Non-pigmented ciliary epithelial cell (primary cell): ENCODE measurements at places on chromosomes 4 and X.

- no peak for DNase-seq
These were observed 816 bp downstream of the EREG start for GRCh38 chr4:74365761-74366160.

DNA sequence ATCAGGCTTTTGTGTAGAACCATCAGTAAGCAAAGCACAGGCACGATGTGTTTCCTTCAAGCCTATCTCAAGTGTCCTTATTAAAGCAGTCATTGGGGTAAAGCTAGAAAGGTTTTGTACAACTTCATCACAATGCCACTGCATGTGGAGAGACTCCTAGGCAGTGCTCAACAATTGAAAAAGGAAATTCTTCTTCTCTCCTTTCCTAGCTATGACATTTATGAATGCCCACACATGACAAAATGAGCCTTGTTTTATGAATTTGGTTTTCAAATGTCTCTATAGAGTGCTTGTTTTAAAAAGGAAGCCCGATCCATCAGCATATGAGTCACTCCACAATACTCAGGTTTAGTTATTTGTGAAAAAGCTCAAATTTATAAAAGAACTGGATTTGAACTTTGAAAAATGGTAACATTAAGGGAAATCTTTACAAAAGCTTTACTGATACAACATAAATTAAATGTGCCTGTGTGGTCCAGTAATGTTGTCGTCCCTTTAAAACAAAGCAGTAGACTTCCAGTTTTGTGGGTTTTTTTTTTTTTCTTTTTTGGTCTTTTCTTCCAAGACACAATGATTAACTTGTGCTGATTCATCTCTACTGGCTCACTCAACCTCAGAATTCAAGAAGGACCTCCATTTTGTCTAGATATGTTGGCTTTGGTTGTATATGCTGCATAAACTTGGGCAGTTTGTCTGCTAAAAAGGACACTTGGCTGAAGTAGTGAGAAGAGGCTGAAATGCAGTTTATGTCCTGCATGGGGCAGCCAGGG is 273.8 kb downstream of the GASK1B start:
- no peak for DNase-seq

GRCh38 chr4:118964891-118965411 is 76.3 kb downstream of the SYNPO2 start:
- no peak for DNase-seq

DNA sequence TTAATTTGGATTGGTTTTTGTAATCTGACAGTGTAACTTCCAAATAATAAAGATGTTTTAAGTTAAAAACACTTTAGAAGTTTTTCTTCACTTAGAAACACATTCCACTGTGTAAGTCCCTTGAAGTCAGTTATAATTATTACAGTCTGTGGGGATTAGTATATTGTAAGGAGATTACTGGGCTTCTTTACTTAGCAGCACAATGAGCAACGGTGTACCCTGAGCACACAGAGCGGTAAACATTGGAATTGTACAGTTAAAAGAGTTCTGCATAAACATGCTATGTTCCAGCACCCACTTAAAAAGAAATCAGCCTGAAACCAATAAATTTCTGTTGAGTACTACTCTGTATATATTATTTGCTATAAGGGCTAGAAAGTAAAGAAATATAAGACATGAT is 44.3 kb downstream of the CCSER1 start:
- no peak for DNase-seq

DNA sequence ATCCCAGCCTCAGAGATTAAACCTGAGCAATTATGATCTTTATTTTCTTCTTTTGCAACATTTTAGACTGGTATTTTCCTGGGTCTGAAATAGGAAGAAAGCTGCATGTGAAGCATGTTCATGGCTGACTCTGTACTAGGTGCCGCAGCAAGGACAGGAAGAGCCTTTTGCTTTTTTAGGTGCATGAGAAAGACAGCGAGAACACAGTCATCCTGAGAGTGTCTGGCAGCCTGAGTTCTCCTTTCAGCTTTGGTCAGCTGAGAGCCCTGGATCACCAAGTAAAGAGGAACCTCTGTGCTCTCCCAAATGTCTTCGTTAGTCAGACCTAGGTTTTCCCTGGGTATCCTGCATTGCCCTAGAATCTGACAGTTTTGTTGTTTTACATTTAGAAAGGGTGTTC is 29.8 kb downstream of the FAM149A start:
- no peak for DNase-seq

- peak; percentile 63 for DNase-seq
These were observed 49.0 kb upstream of the VEGFC start for GRCh38 chr4:176841711-176842112.

DNA sequence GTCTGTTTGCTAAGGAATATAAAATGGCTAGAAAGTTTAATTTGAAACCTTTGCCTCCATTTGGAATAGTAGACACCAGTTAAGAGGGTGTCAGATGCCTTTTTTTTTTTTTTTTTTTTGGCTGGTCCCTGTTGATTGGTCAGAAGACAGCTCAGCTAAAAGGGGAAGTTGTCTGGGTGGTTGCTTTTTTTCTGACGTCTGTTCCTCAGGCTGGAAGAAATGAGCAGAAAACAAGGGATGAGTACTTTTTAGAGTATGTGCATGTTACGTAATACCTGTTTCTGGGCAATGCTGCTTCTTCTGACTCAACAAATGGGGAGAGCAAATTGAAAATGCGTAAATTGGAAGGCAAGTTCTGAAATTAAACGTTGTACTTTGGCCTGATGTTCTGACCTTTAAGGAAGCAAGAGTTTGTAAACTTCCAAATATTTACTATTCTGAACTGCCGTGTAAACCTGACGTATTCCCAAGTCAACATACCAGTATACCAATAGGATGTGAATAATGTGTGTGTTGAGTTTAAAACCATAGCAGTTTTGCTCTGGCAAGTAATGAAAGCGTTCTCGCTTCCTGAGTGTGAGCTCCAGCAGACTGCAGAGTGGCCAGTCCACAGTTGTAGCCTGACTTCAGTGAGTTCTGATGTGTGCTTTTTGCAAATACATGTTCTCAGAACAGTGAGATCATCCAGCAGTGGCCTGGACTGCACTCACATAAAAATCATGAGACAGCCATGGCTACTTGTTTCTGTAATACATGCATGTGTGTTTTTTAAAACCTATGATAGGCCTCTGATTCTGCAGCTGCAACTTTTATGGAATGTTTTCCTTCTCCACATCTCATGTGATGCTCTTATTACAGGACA is 1.7 kb downstream of the SAT1 start:
- no peak for DNase-seq
